ENCODE measurements at places on chromosomes 16 and 17.

GRCh38 chr17:65022751-65023700 lies 33.5 kb downstream of the GNA13 start:
- DNase-seq = no peak

- no peak for DNase-seq
Measured at GRCh38 chr16:49537924-49538459, 164.4 kb downstream of the C16orf78 start.

- no peak for DNase-seq
Measured at GRCh38 chr16:67412294-67412693, 4.0 kb downstream of the ZDHHC1 start.

DNA sequence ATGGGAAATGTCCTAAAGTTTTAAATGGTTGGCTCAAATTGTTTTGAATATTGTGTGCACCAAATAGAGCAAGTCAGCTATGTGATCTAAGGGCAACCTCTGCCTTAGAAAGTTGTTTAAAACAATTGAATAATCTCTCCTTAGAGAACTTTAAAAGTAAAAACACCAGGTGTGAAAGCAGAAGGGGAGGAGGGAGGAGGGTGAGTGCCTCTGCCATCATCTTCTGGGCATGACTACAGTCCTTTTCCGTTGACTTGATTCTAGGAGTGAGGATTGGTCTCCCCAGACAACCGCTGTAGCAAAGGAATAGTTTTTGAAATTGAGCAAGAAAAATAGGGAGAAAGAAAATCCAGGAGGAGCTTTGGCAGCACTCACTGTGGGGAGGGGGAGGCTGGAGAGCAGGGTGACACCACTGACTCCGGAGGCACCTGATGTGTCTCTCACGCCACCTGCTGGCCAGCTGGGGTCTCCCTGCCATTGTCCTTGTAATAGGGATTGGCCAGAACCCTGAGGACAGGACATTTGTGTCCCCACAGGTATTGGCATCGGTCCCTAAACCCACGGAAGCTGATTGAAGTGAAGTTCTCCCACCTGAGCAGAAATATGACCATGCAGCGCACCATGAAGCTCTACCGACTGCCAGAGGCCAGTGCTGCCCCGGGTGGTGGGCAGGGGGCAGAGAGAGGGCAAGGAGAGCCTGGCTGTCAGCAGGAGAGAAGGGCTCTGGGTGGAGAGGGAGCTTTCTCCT lies 33.3 kb downstream of the PLCD3 start:
- peak; percentile 60 for DNase-seq

- DNase-seq = no peak
Measured at GRCh38 chr17:10224582-10225195, 26.3 kb upstream of the GAS7 start.

- no peak for DNase-seq
Measured at GRCh38 chr17:78127888-78128550, 536 bp downstream of the TMC6 start.

- no peak for DNase-seq
Measured at GRCh38 chr16:86217891-86218270, 292.4 kb upstream of the FOXF1 start.

GRCh38 chr17:59652119-59652518 lies 32.4 kb downstream of the CLTC start:
- DNase-seq = no peak

GRCh38 chr17:79066963-79067362 lies 7.7 kb upstream of the ENGASE start:
- no peak for DNase-seq

DNA sequence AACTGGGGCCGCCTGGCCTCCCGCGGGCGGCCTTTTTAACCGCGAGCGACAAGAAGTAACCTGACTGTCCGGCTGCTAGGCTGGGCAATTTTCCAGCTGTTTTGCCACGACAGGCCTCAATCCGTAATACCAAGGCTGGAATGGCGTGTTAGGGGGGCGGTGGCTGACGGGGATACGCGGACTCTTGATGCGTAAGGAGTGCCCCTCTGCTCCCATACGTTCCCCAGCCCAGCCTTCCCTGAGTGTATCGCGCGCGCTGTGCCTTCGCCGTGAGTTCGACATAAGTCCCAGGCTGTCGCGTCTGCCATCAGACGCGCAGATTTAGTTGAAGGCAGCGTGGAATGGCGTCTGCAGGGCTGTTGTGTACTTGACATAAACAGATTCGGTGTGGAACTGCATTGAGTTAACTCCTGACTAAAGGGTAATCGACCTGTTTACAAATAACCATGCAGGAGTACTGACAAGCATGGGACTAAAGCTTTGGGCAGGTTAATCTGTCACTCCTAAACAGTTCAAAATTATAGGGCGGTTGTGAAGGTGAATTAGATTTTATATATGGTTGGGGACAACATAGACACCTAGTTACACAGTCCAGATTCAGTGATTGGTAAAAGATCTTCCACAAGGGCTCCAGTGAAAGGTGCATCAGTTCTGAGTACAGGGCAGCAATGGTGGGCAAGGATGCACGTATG lies 16.6 kb upstream of the ERN1 start:
- DNase-seq = no peak

- peak; percentile 49 for DNase-seq
Measured at GRCh38 chr17:68777243-68777855, 176.2 kb upstream of the FAM20A start.

- DNase-seq = no peak
Measured at GRCh38 chr17:74599023-74599399, 6.9 kb upstream of the CD300LD start.

DNA sequence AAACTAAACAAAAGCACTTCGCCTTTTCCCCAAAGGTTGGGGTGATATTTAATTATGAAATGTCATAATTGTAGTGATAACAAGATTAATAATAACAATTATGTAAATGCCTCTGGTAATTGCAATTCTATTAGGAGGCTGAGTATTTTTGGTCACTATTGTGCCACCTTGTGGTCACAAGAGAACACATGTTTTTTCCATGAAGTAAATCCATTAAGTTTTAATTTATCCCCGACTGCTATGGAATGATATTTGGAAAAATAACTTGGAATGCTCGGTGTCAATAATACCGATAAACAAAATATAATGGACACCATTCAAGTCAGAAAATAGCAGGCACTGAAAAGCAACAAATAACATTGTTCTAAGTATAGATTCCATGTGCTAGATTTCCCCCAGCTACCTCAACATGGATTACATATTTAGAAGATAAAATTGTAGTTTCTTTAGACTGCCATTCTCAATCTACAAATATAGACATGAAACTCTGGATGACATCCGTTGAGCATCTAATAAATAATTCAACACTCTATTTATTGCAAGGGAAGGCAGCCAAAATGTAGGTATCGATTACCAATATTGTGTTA lies 25.0 kb upstream of the KCNJ2 start:
- peak; percentile 19 for DNase-seq

DNA sequence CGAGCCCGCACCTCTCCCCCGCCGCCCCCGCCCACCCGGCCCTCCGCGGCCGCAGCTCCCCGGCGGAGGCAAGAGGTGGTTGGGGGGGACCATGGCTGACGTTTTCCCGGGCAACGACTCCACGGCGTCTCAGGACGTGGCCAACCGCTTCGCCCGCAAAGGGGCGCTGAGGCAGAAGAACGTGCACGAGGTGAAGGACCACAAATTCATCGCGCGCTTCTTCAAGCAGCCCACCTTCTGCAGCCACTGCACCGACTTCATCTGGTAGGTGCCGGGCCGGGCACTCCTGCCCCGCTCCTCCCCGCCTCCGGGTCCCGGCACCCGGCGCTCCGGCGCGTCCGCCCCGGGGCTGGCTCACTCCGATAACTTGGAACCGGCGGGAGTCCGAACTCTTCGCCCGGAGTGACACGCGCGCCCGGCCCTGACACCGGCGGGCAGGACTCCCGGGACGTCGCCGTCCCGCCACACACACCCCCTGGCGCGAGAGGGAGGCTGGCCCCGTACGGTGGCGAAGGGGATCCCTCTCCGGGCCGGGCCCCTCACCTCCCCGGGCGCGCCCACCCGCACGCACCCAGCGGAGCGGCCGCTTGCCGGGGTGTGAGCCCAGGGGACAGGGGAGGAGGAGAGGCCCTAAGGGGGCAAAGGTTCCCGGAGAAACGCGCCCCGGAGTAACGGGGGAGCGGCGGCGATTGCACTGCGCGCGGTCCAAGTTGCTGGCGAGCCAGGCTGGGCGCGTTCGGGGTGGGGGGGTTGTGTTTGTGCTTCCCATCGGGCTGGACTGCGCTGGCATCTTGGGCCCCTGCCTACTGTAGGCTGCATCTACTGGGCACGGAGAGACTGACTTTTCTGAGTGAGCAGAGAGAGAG lies 581 bp downstream of the PRKCA start:
- peak; percentile 88 for DNase-seq

GRCh38 chr16:51880776-51881175 lies 666.2 kb downstream of the TOX3 start:
- DNase-seq = no peak

- DNase-seq = no peak
Measured at GRCh38 chr16:89729863-89730593, 8.7 kb downstream of the ZNF276 start.

GRCh38 chr16:58411336-58411735 lies 19.1 kb downstream of the GINS3 start:
- DNase-seq = no peak

- DNase-seq = no peak
Measured at GRCh38 chr17:58371300-58371950, 19.4 kb upstream of the SUPT4H1 start.

- DNase-seq = no peak
Measured at GRCh38 chr17:19753051-19753509, 5.0 kb upstream of the ALDH3A1 start.

DNA sequence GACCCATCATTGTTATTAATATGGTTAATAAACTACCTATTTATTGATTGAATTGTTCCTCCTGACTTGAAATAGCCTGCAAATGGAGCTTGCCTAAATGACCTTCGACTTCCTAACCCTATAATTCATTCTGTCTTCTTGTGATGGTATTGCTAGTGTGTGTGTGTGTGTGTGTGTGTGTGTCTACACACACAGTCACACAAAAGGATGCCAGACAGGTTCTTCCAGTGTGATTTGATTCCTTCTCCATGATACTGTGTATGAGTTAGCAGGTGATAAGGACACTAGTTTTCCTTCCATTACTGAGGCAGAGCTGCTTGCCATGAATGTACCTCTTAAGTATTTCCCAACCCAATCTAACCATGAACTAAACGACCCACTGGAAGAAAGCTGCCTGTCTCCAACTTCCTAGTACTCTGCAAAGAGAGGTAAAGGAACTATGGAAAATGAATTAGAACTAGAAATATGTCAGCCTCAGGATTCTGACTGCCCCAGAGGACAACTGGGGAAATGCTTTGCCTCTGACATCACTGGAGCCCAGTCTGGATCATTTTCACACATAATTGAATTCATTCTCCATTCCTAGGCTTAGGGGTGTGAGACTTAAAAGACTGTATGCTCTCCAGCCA lies 3.5 kb upstream of the CDC6 start:
- DNase-seq = no peak

- peak; percentile 29 for DNase-seq
Measured at GRCh38 chr17:46943501-46944393, 20.8 kb downstream of the GOSR2 start.

- DNase-seq = peak; percentile 2
Measured at GRCh38 chr16:63038397-63039106, 1002.3 kb upstream of the CDH8 start.

DNA sequence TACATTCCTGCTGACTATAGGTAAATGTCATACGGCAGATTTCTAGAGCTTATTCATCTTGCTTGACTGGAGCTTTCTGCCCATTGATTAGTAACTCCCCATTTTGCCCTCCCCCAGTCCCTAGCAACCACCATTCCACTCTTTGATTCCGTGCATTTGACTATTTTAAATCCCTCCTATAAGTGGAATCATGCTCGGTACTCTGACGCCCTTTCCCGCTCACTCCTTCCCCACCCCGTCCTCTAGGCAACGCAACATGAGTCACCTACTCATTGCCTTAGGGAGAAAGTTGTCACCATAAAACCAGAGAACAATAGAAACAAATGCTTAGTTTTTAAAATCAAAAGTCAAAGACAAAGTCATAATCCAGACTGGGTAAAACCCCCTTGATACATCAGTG lies 45.5 kb upstream of the RBBP6 start:
- DNase-seq = no peak

DNA sequence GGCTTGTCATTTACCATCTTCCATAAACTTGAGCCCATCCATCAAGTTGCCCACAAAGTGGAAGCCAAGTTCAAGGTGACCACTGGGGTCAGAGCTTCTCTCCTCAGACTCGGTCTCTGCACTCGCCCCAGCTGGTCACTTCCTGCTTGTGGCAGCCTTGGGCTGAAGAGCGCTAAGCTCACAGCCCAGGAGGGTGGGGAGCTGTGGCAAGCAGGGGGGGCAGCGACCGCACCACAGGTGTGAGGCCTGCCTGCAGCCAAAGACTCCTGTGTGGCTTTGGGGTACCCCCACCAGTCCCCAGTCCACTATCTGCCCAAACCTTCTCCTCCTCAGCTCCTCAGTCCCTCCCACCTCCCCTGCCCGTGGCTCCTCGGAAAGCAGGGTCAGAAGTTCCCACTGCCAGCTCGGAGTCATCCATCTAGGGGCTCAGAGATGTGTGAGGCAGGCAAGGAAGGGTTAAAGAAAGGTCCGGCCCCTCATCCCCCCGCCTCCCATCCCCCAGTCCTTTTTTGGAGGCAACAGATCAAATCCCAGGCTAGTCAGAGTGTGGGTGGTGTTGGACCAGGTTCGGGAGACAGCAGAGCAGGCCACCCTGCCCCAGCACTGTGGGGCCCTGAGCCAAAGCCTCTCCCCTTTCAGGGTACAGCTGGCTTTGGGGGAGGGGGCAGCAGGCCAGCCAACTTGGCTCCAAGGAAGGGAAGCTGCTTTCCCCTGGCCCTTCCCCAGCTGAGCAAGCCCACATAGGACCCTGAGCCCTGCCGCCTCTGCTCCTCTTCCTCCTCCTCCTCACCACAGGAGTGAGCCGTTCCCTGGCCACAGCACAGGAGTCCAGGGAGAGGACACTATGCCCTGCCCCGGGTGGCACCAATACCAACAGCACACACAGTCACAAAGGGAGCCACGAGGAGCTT lies 3.2 kb downstream of the CSF3 start:
- peak; percentile 14 for DNase-seq

- DNase-seq = no peak
Measured at GRCh38 chr16:68575082-68575481, 36.0 kb downstream of the ZFP90 start.

GRCh38 chr17:51803161-51803560 lies 355.4 kb downstream of the CA10 start:
- DNase-seq = no peak

DNA sequence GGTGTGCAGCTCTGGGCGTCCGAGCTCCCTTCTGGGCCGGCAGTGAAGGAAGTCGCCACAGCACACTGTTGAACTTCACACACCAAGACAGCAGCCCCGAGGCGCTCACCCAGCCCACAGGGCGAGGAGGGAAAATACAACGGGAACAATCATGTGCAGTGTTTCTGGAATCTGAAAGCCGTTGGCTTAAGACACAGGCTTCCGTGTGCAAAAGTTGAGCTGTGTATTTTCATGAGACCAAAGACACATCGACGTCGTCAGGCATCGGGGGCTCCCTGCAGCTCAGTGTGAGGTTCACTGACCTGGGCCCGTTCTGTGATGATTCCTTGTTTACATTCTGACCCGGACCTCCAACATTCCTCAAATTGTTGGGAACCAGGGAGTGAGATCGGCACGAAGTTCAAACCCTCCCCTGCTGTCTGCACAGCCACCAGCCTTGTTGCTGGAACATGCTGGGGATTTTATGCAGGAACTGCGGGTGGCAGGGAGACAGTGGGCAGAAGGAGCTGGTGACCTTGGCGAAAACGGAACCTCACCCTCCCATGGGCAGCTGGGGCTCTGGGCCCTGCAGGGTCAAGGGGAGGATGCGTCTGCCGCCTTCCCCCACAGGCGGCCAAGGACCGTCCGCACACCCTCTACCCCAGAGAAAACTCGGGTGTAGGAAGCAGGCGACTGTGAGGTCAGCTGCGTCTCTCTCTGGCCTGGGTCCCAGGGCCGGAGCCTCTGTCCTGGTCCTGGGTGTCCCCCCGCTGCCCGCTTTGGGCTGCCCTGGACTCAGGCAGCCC lies 72.2 kb downstream of the METRNL start:
- DNase-seq = peak; percentile 58

Data from right kidney (tissue), 9 donors.